ENCODE measurements at places on chromosomes 7 and 10.

GRCh38 chr7:23450518-23450917 is 19.8 kb downstream of the IGF2BP3 start:
- H3K4me1 ChIP-seq: no peaks in the 10 kb centered on the region
- no peaks in the 10 kb centered on the region for H3K27me3 ChIP-seq
- H3K36me3 ChIP-seq: peaks cover 11% of the 10 kb centered on the region
- no peak for DNase-seq

DNA sequence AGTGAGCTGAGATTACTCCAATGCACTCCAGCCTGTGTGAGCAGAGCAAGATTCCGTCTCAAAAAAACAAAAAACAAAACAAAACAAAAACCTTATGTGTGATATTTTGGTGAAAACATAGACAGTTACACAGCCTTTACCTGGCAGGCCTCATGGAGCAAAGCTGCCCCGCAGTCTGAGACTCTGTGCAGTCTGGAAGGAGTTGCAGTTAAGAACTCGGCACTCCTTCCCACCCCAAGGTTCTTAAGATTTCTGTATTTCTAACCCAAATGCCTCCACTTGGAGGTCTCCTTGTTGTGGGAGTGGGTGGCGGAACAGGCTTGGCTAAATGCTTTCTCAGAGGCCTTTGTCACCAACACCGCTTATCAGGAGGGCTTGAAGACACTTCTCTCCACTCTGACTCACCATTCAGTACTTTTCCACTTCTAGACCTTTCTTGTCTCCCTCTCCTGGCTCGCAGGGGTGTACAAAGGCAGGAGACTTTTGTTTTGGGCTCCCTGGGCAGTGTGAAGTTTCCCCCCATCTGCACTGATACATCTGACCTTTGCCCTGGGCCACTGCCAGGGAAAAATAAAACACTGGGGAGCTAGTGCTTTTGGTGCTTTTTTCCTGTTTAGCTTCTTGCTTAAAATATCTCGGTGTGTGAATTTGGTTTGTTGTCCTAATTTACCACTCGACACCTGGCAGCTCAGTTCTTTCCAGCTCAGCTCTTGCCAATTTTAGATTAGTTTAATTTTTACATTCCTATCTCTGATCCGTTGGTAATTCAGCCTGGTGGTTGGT is 51.3 kb upstream of the MAGI2 start:
- peak overlapping the region; percentile 77 for H3K27ac ChIP-seq
- H3K27me3 ChIP-seq: no peaks in the 10 kb centered on the region
- no peaks in the 10 kb centered on the region for H3K36me3 ChIP-seq
- peak; percentile 36 for DNase-seq

GRCh38 chr7:41695661-41696322 is 7.1 kb downstream of the INHBA start:
- H3K27ac ChIP-seq: no peak overlapping the region
- H3K4me1 ChIP-seq: peaks cover 15% of the 10 kb centered on the region
- DNase-seq: no peak
- no peak overlapping the region for H3K4me3 ChIP-seq
- H3K27me3 ChIP-seq: no peaks in the 10 kb centered on the region
- H3K36me3 ChIP-seq: peaks cover 13% of the 10 kb centered on the region

DNA sequence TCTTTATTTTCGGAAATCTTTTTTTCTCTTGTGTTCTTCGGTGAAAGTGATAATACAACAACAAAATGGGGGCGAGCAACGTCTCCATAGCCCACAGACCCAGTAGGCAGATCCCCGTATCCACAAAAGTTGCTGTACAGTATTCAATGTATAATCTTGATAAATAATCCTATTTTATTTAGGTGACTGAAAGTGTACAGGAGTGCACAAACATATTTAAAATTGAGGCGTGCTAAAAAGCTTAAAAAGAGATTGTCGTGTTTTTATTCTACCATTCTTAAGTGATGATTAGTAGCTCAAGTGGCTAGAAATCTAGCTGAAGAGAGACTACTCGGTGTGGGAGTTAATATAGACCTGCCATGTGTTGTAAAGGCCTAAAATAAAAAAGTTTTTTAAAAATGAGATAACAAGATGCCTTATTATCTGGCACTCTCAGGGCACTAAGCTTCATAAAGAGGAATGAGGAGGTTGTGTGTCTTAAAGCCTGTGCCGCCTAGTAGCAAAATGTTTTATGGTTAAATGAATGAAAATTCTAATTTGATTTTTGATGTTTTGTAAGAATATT is 1.6 kb downstream of the CAPZA2 start:
- H3K27me3 ChIP-seq: no peaks in the 10 kb centered on the region
- no peak overlapping the region for H3K4me3 ChIP-seq
- DNase-seq: no peak
- H3K27ac ChIP-seq: no peak overlapping the region

DNA sequence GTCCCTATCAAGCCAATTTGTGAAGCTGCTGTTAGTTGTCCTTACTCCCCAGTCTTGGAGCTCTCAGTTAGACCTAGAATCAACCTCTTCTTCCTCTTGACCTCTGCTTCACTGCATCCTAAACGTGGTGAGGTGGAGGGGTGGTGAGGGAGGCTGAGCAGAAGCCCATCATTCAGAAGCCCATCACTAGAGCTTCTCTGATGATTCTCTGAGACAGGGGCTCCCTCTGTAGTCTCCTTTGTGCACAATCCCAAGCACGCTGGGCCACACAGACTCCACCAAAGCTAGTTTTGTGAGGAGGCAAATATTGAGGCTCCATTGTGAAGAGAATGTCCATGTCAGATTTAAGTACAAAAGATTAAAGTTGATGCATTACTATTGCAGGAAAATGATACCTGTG is 163.8 kb upstream of the PRSS1 start:
- no peak overlapping the region for H3K27ac ChIP-seq
- no peaks in the 10 kb centered on the region for H3K27me3 ChIP-seq
- H3K36me3 ChIP-seq: no peaks in the 10 kb centered on the region
- no peaks in the 10 kb centered on the region for H3K4me1 ChIP-seq
- no peak overlapping the region for H3K4me3 ChIP-seq

GRCh38 chr7:30027065-30027456 is 559 bp upstream of the FKBP14 start:
- peak overlapping the region; percentile 36 for H3K27ac ChIP-seq
- DNase-seq: peak; percentile 66
- peaks cover 2% of the 10 kb centered on the region for H3K4me1 ChIP-seq
- H3K27me3 ChIP-seq: no peaks in the 10 kb centered on the region
- H3K4me3 ChIP-seq: peak overlapping the region; percentile 65
- no peaks in the 10 kb centered on the region for H3K36me3 ChIP-seq

DNA sequence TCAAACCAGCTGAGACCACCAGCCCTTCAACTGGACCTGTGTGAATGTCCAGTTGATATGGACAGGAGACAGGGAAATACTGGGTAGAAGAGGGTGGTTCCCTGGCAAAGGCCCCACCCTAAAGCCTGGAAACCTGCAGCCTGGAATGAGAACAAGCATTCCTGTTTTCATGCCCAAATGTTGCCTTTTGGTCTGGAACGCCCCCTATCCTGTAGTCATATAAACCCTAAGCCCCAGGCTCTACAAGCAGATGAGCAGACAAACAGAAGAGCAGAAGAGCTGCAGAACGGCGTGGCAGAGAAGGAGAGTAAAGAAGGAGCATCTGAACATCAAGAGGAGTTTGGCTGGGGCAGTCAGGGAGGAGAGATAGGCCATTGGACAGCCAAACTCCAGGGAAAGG is 38.4 kb downstream of the SYPL1 start:
- no peak overlapping the region for H3K4me3 ChIP-seq
- no peak overlapping the region for H3K27ac ChIP-seq
- peaks cover 6% of the 10 kb centered on the region for H3K4me1 ChIP-seq
- H3K27me3 ChIP-seq: no peaks in the 10 kb centered on the region

GRCh38 chr7:15813448-15813847 is 127.0 kb upstream of the MEOX2 start:
- H3K4me3 ChIP-seq: no peak overlapping the region
- H3K27me3 ChIP-seq: no peaks in the 10 kb centered on the region
- H3K4me1 ChIP-seq: no peaks in the 10 kb centered on the region
- no peak overlapping the region for H3K27ac ChIP-seq

GRCh38 chr10:71660313-71660712 is 59.3 kb downstream of the C10orf105 start:
- peaks cover 3% of the 10 kb centered on the region for H3K4me1 ChIP-seq
- H3K4me3 ChIP-seq: no peak overlapping the region
- no peaks in the 10 kb centered on the region for H3K36me3 ChIP-seq

- peaks cover 3% of the 10 kb centered on the region for H3K4me1 ChIP-seq
- no peak for DNase-seq
- no peaks in the 10 kb centered on the region for H3K27me3 ChIP-seq
- H3K36me3 ChIP-seq: peaks cover 9% of the 10 kb centered on the region
- peak overlapping the region; percentile 34 for H3K27ac ChIP-seq
Measured at GRCh38 chr7:44408596-44408995, 81.9 kb downstream of the NUDCD3 start.

DNA sequence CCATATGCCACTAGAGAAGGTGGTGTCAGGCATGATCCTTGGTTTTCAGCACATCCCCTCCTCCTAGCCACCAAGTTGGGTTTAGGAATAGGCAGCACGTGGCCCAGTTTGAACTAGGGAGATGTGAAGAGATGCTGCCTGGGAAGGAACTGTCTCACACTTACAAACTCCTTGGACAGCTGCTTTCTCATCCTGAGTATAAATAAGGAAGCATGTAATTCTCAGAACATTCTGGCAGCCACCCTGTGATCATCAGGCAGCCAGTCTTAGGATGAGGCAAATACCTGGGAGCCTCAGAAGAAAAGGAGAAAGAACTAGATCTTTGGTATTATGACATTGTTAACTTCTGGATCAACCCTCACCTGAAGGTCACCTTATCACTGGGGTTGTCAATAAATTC is 21.3 kb upstream of the XPNPEP1 start:
- no peak for DNase-seq
- H3K4me1 ChIP-seq: no peaks in the 10 kb centered on the region
- no peaks in the 10 kb centered on the region for H3K27me3 ChIP-seq
- no peaks in the 10 kb centered on the region for H3K36me3 ChIP-seq
- H3K4me3 ChIP-seq: no peak overlapping the region

DNA sequence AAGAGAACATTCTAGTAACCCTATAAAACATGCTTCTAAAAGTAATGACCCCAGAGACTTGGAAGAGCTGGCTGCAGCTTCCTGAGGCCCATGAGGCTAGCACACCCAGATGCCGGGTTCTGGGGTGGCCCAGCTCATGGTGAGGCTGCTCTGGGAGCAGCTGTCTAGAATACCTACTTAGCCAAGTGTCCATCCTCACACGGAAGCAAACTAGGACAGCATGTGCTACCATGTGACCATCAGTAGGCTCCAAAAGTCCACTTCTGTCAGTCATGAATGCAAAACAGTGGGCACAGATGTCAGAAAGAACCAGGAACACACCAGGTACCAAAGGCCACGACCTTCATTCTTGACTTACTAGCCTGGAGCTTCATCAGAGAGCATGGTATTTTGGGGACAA is 32.4 kb downstream of the CTBP2 start:
- no peak overlapping the region for H3K4me3 ChIP-seq
- peaks cover 15% of the 10 kb centered on the region for H3K4me1 ChIP-seq
- no peak for DNase-seq
- H3K27ac ChIP-seq: no peak overlapping the region
- H3K27me3 ChIP-seq: no peaks in the 10 kb centered on the region

DNA sequence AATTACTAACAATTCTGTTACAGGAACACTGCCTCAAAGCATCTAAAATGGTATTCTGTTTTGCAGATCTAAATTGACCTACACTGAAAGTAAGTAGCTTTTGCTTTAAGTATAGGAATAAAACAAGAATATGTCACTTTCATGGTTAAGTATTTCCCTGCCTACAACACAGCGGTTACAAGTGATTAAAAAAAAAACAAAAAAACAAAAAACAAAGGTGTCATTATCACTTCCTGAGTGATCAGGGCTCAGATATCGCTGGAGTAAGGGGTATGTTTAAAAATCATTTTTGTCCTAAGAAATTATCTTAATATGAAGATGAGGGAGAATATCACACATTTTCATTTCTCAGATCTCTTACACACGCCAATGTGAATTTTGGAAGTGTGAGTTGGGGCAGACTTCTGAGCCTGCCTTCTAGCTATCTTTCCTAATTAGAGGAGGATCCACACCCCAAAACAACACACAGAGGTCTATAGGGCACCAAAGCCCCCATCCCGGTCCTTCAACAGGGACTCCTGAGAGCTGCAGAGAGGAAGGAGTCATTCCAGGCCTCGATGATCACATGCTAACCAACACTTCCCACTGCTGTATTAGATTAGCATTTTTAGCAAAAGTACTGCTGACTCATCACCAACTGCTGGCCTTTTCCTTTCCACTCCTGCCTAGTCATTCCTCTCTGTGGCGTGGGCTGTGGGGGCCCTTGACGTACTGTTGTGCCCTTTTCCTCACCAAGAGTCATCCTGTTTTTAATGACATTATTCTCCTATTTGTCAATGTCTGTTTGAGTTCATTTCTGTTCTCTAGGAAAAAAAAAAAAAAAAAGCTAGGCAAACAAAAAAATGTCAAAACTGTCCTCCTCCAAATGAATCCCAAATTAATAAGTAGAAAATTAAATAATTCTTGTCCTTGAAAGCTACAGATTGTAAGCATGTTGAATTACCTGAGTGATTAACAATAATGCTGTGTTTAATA is 31.2 kb downstream of the PRTFDC1 start:
- H3K4me3 ChIP-seq: no peak overlapping the region
- H3K27me3 ChIP-seq: no peaks in the 10 kb centered on the region
- peak; percentile 30 for DNase-seq
- no peak overlapping the region for H3K27ac ChIP-seq

- H3K27me3 ChIP-seq: no peaks in the 10 kb centered on the region
- no peak for DNase-seq
- no peak overlapping the region for H3K4me3 ChIP-seq
Measured at GRCh38 chr7:144866189-144866588, 30.3 kb upstream of the TPK1 start.

DNA sequence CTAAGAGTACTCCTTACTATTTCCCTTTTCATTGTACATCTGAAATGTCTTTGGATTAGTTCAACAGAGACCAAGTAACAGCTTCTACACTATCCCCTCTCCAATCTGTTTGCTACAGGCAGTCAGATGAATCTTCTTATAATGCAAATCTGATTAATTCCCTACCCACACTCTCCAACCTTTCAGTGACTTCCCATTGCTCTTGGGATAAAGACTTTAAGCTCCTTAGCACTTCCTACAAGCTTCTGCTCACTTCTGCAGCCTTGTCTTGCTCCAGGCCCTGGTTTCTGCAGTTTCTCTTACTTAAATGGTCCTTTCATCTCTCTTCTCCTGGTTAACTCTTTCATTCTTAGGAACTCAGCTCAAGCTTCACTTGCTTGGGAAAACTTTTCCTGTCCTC is 65.2 kb upstream of the FEZF1 start:
- H3K4me3 ChIP-seq: no peak overlapping the region
- H3K27ac ChIP-seq: no peak overlapping the region
- H3K27me3 ChIP-seq: no peaks in the 10 kb centered on the region
- no peaks in the 10 kb centered on the region for H3K36me3 ChIP-seq
- H3K4me1 ChIP-seq: no peaks in the 10 kb centered on the region

- H3K4me1 ChIP-seq: peaks cover 6% of the 10 kb centered on the region
- no peak for DNase-seq
- H3K27me3 ChIP-seq: no peaks in the 10 kb centered on the region
- no peak overlapping the region for H3K27ac ChIP-seq
- no peaks in the 10 kb centered on the region for H3K36me3 ChIP-seq
Measured at GRCh38 chr10:80284522-80284921, 4.9 kb downstream of the MAT1A start.

- no peak overlapping the region for H3K27ac ChIP-seq
- no peaks in the 10 kb centered on the region for H3K27me3 ChIP-seq
- no peak overlapping the region for H3K4me3 ChIP-seq
Measured at GRCh38 chr10:117663750-117664149, 121.2 kb downstream of the EMX2 start.

GRCh38 chr10:10294184-10294880 is 723.3 kb upstream of the CELF2 start:
- H3K4me1 ChIP-seq: no peaks in the 10 kb centered on the region
- H3K36me3 ChIP-seq: no peaks in the 10 kb centered on the region
- no peak overlapping the region for H3K27ac ChIP-seq
